ENCODE measurements at places on chromosomes 7 and 10.

GRCh38 chr10:98267894-98268693, at the start of gene LOXL4:
Gene LOXL4 (minus strand): TSS chr10:98268194. CDS start chr10:98263019, 5,175 bp downstream.
- no peak for DNase-seq

DNA sequence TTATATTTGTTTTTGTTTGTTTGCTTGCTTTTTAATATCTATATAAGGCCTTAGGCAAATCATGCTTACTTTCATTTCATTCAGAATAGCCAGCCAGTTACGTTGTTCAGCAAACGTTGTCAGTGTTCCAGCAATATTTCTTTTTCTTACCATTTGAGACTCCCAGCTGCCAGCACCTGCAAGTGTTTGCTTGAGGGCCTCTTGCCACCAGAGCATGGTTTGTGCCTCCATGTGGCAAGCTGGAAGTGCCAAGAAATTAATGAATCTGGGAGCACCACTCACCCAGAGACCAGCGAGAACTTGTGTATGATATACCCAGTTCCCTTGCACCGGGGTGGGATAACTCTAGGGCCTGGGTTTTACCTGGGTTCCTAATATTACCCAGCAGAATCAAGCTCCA, 177.1 kb upstream of the CSTF2T start:
- DNase-seq = no peak

GRCh38 chr7:47186316-47186715, 395.6 kb downstream of the TNS3 start:
- DNase-seq = no peak

DNA sequence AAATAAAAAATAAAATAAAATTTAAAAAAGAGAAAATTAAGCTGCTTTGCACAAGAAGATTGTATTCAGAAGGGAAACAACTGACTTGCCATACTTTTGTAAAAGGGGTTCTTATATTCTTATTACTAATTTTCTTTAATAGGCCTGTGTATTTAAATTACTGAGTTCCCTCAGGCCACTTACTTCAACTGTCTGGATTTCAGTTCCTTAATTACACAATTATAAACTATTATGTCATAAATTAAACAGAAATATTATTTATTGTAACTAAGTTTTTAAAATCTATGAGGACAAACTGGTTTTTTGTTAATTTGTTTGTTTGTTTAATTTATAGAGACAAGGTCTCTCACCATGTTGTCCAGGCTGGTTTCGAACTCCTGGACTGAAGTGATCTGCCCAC, 22.4 kb upstream of the MICU1 start:
- DNase-seq = no peak

DNA sequence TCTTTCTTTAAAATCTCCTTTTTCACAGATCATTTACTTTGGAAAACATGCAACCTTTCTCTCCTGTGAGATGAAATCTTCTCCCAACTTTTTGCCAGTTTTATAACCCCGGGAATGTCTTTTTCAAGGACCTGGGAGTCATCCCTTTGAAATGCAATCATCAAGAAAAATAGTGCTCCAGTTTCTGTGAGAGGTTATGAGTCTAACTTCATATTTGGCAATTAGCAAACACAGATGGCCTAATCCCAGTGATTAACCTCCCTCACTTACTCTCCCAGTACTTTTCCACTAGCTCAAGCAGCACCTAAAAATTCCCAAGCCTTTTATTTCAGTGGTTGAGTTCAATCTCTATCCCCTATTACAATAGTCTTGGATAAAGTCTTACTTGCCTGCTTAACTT, 185.8 kb upstream of the TMEM106B start:
- DNase-seq = no peak

DNA sequence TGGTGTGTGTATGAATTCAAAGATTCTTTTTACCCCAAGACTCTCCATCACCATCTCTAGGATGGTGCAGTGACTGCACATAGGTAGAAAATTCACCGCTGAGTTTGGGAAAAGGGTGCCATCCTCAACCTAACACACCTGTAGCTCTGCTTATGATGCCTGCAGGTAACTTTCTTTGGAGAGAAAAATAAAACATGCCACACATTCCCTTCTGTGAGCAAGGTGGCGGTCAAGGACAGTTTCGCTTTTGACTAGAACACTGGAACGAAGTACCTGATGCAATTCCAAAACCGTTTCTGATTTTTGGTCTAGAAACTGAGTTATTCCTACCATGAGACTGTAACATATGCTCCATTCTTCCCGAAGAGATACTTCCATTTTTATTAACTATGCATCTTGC, 205.6 kb downstream of the FGFR2 start:
- no peak for DNase-seq

- DNase-seq = peak; percentile 27
Observed at GRCh38 chr7:141737118-141737835, 881 bp upstream of the SSBP1 start.

DNA sequence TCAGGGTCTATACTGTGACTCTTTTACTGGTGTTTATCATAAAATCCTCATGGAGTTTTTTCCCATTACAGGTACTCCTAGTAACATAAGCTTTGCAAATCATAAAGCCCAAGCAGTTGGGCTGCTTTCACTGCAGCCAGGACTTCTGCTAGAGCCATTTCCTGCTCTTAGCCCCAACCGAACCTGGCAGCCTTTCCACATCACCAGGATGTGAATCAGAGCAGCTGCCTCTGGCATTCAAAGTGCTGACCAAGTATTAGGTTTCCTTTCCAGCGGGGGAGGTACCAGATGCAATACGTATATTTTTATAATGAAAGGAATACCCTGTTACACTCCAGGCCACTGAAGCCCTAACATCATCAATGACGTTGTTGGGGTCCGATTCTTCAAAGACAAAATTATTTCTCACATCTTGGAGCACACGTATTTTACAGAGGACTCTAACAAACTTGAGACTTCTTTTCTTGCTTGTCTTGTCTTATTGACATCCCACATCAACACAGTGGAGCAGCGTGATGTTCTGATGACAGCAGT, 3.6 kb upstream of the HTR5A start:
- peak; percentile 85 for DNase-seq

DNA sequence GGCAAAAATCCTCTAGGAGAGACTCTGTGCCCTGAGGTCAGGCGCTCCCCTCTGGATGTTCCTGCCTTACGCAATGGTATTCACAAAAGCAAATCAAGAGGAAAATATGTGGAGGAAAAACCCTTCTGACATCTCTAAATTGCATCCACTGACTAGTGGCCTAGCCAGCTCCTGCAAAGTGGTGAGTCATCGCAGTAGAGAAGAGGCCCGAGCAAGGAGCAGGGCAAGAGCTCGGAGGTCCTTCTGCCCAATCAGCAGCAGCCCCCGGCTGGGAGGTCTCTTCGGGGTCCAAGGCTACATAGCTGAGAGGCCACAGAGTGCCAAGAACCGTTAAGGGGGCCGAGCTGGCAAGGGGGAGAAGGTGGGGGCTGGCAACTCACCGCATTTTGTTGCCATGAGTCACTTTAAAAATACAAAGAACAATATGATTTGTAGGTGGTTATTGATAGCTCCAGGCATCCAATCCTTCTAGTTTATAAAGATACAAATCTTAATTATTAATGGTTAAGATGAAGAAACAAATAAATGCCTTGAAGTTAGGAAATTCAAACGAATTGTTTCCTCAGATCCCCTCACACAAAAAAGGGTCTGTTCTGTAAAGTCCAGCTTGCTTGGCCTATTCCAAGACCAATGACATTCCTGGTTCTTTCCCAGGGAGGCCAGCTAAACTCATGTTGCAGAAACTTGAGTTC, 161.6 kb downstream of the PKD1L1 start:
- DNase-seq = no peak

DNA sequence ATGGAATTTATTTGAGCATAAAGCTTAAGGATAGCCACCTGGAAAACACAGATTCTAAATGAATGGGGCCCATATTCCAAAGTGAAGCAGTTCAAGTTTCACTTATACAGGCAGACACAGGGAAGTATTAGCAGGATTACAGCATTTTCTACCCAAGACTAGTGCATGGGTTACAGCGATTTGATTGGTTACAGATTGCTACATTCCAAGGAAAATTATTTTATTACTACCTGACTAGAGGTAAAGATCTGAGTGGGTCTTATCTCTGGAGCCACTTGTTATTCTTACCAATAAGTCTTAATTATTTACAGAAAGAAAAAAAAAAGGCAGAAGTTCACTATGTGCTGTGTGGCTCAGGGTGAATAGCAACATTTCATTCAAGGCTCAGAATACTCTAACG, 87.4 kb upstream of the ITGB1 start:
- no peak for DNase-seq

DNA sequence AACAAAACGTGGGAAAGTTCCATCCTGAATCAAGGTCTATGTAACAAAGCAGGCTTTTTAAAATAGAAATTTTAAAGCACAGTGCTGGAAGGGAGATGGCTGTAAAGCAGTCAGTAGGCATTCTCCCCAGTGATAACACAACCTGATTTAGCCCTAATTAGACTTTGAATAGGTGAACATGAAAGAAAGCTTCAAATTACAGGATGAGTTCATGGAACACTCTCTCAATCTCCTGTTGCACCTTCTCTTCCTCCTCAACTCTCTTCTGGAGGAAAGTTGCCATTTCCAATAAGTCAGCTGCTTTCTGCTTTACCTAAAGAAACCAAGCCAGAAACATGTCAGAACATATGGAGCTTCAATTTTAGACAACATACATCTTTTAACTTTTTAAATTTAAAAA, 20.1 kb downstream of the SFR1 start:
- DNase-seq = no peak

- DNase-seq = no peak
Observed at GRCh38 chr7:30322271-30323005, 38.0 kb downstream of the ZNRF2 start.

GRCh38 chr7:918118-918425, 36.4 kb downstream of the ADAP1 start:
- no peak for DNase-seq

DNA sequence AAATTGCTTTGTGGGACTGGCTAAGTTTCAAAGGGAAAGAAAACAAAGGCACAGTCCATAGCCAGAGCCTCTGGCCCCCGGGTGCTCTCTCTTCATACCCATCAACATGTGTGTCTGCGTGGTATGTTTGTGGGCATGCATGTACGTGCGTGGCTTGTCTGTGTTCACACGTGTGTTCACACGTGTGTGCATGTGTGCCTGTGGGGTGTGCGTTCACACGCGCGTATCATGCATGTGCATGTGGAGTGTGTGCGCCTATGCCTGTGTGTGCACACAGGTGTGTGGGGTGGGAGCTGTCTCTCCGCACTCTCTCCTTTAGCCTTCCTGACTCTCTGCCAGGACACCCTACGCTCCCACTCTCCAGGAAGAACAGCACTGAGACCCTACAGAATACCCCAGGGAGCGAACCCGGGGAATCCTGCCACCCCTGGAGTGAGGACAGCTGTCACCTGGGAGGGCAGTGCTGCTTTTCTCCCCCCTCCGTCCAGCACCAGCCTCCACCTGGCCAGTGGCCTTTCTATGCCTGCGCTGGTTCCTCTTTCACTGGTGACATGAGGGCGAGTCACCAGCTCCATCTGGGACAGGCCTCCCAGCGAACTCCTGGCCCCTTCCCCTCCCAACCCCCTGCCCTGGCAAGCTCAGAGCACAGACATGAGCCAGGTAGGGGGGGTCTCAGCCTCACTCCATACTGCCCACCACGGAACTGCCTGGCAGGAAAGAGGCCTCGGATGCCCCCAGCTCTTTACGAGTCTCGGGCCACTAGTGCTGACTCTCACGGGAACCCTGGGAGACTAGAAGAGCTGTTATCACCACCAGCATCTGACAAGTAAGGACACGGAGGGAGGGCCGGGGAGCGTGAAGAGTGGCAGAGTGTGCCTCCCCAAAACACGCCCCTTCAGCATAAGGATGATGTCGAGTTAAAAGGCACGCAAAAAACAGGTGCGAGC, 16.5 kb downstream of the WDR86 start:
- no peak for DNase-seq

- DNase-seq = peak; percentile 64
Observed at GRCh38 chr10:124632064-124632531, 112.1 kb downstream of the FAM53B start.

DNA sequence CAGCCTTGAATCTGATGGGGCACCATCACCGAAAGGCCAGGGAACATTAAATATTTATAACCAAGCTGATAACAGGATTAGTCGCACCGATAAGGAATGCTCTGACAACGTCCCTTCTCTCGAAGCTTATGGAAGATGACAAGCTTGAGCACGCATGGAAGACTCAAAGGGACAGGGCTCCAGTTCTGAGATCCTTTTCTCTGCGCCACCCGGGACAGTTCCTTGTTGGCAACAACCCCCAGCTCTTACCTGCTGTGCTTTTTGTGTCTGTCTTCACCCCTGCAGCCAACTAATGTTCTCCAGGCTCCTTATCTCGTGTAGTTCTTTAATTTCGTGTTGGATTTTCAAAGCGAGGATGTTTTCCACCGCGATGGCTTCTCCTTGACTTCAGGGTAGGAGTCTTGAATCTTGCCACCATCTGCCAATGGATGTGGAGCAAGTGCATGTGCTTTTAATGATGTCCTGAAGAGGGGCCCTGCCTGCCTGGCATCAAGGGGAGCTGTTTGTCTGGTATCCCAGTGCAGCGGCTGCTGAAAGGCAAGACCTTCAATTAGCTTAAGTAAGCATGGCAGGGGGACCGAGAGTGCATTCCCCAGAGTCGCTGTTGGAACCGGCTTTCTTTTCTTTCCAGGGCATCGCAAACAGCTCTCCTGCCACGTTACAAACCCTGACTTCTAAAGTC, 354 bp upstream of the FERD3L start:
- DNase-seq = no peak

DNA sequence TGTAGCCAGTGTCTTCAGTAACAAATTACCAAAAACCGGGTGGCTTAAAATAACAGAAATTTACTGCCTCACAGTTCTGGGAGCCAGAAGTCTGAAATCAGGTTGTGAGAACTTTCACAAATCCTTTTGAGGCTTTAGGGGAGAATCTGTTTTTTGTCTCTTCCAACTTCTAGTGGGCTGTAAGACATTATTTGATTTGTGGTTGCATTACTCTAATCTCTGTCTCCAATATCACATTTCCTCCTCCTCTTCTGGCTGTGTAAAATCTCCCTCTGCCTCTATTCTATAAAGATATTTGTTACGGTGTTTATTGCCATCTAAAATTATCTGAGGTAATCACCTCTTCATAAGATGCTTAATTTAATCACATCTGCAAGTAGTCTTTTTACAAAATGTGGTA, 1039.6 kb upstream of the LRRN3 start:
- DNase-seq = no peak

- no peak for DNase-seq
Observed at GRCh38 chr7:157425137-157425731, 88.4 kb downstream of the DNAJB6 start.

DNA sequence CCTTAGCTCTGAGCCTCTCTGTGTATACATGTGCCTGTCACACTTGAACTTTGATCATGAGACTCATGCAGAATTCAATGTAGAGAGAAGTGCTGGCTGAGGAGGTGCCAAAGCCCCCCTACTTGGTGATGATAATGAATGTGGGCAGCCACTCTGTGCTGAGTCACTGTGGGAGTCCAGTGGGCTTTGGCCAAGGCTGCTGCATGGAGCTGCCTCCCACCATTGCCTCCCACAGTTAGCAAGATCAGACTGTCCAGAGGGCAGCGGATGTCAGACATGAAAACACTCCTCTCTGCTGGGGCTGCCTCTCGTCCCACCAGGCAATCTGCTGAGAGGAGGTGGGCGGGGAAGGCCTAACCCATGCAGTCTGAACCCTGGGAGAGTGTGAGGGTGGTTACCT, 180.3 kb downstream of the SH2D4B start:
- DNase-seq = no peak

Data from DMS153 (cell line).